ENCODE measurements at places on chromosomes 4 and X.

DNA sequence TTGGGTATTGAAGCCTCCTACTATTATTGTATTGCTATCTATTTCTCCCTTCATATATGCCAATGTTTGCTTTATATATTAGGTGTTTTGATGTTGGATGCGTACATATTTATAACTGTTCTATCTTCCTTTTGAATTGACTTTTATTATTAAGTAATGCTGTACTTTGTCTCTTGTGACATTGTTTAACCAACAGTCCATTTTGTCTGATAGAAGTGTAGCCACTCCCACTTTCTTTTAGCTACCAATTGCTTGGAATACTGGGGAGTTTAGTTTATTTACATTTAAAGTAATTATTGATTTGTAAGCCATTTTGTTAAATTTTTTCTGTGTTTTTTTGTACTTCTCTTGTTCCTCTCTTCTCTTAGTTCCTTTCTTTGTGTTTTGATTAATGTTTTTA lies 195.9 kb downstream of the GC start:
- no peak for DNase-seq

DNA sequence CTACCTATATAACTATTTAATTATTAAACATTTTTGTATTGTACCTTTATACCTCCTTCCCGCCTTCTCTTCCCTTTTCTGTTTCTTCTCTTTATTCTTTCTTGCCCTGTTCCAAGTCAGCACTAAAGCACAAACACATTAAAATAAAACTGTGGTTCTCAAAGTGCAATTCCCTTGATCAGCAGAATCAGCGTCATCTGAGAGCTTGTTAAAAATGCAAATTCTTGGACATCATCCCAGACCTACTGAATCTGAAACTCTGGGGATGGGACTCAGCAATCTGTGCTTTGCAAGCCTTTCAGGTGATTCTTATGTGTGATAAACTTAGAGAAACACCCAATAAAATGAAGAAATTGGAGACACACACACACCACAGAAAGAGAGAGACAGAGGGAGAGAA lies 178.4 kb upstream of the BMP3 start:
- DNase-seq, result no peak

GRCh38 chr4:45131020-45131419 lies 404.7 kb upstream of the GNPDA2 start:
- DNase-seq, result no peak

- DNase-seq, result peak; percentile 96
Observed at GRCh38 chrX:131704136-131704695, 160.3 kb downstream of the OR13H1 start.

GRCh38 chr4:139656614-139657486 lies 8.8 kb upstream of the MGST2 start:
- DNase-seq, result no peak

DNA sequence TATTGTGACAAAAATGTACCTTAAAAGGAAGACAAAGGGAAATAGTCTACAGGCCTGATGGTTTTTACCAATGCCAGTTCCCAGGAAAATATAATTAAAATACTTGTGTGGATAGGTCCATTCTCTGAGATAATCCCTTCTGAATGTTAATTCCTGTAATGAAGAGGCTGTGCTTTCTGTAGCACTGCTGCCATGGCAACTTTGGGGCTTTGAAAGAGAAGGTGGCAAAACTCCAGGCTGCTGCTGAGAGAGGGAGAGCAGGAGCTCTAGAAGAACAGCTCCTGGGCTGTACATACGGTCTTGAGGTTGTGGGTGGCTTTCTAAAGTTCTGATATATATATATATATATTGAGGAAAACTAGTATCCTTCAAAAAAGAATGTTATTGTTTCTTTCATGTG lies 125.4 kb downstream of the PDLIM5 start:
- no peak for DNase-seq

DNA sequence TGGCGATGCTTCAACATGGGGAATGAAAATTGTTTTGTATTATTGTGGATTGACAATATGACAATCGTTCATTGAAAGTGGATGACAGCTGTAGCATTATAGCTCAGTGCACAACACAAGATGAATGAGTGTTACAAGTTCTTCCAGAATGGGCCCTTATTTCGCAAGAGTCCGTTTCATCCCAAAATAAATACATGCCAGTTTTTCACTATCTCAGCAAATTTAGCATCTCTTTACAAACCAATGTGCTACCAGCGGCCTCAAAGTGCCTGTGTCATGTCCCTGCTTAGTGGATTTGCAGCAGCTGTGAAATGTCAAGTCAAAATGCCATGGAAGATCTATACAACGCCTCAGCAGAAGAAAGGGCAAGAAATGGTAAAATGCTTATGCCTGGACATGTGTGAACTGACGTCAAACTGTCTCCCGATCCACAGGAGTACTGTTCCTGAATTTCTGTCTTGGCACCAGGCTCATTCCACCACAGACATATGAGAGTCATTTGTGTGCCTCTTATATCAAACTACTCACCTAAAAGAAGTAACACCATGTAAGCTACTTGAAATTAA lies 109.6 kb downstream of the MAML3 start:
- no peak for DNase-seq

- no peak for DNase-seq
Observed at GRCh38 chrX:111515298-111515697, 3.9 kb downstream of the SERTM2 start.

DNA sequence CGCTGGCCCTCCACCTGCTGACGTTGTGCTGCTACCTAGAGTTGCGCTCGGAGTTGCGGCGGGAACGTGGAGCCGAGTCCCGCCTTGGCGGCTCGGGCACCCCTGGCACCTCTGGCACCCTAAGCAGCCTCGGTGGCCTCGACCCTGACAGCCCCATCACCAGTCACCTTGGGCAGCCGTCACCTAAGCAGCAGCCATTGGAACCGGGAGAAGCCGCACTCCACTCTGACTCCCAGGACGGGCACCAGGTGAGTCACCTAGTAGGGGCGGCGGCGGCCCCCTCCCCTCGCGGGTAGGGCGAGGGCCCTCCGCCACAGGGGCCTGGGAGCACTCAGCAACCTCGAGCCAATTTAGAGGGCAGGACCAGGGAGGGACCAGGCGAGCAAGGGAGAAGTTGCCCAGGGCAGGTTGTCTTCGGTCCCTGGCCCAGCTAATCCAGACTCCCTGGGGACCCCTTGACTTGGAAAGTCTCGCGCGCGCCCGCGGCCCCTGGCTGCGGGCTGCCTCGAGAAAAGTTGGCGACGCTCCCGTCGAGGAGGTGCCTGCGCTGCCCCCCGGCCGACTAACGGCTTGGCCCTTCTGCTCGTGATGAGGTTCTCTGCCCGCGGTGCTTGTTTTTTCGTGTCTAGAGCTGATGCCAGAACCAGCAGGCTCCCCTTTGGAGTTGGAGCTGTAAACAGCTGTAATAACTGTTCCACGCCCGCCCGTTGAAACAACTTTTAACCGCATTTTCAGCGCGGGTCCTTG lies 717 bp downstream of the EDA start:
- no peak for DNase-seq

- no peak for DNase-seq
Observed at GRCh38 chrX:18377796-18378195, 23.3 kb upstream of the SCML2 start.

- DNase-seq, result no peak
Observed at GRCh38 chrX:134735015-134735414, 76.7 kb upstream of the PLAC1 start.

- peak; percentile 41 for DNase-seq
Observed at GRCh38 chrX:84046403-84046984, 141.5 kb downstream of the RPS6KA6 start.

DNA sequence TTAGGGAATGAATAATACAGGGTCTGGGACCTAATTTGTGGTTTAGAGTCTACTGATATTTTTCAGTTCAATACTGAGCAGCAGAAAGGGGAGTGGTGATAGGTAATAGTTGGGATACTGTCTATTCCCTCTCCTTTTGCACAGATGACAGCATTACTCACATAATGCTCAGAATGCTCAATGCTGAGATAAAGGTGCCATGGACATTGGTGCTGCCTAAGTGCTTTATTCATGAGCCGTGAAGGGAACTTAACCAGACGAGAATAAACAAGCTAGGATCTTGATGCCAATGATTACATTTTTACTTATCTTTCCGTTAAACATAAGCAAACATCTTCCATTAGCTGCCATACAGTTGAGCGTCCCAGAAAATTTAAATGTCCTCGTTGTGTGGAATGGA lies 75.6 kb downstream of the STK32B start:
- no peak for DNase-seq

DNA sequence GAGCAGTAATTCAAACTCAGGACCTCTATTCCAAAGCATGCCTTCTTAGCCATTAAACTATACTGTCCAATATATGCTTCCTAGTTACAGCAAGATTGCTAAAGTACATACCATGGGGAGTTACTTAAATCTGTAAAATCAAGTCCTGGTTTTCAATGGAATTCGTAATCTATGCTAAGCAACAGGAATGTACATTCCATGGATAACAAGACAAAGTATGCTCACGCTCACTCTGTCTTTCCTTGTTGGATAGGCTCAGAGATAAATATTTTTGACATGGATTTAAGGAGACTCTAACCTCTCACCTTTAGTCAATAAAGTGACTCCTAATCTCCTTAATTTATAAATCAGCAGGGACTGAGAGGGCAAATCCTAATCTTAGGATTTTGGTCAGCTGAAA lies 47.3 kb upstream of the STK26 start:
- no peak for DNase-seq

DNA sequence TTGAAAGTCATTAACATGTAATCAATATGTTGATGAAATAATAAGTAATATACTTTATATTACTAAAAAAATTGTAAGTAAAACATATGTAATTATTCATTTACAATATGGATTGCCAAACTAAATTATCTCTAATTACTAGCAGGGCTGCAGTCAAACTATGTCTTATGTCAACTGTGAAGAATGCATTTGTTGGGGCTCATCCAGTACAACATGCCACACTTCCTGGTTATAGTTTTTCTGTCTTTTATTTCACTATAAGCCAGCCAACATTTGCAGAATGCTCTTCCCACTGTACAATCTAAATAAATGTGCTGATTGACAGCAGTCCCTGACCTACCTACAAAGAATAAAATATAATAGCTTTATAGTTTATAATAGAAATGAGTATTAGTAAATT lies 975.4 kb upstream of the NDST4 start:
- DNase-seq, result no peak

GRCh38 chr4:123158576-123158975 lies 236.2 kb upstream of the NUDT6 start:
- DNase-seq, result no peak

GRCh38 chrX:68693481-68694434 lies 46.3 kb downstream of the STARD8 start:
- peak; percentile 4 for DNase-seq

DNA sequence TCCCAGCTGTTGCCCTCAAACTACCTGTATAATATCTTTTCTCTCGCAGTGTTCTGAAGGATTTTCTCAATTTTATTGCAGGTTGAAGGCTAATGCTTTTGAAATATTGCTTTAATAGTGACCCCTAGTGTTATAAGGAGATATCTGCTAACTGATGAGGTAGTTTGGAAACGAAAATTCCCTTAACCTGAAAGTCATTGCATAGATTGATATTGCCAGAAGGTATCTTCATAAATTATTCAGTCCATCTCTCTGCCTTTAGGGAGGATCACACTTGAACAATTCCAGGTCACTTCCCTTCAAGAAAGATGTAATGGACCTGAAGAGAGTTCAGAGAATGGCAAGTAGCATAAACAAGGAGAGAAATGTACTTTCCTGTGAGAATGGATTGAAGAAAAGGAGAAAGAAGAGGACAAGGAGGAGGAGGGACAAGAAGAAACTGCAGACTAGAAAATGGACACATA lies 44.1 kb downstream of the TIGD4 start:
- no peak for DNase-seq

GRCh38 chr4:41148292-41148691 lies 66.0 kb downstream of the APBB2 start:
- no peak for DNase-seq

GRCh38 chrX:42269186-42269585 lies 345.8 kb upstream of the CASK start:
- DNase-seq, result no peak

GRCh38 chr4:142036795-142037583 lies 400.6 kb downstream of the IL15 start:
- DNase-seq, result no peak

- DNase-seq, result no peak
Observed at GRCh38 chrX:18891548-18891945, 92.4 kb downstream of the PHKA2 start.

DNA sequence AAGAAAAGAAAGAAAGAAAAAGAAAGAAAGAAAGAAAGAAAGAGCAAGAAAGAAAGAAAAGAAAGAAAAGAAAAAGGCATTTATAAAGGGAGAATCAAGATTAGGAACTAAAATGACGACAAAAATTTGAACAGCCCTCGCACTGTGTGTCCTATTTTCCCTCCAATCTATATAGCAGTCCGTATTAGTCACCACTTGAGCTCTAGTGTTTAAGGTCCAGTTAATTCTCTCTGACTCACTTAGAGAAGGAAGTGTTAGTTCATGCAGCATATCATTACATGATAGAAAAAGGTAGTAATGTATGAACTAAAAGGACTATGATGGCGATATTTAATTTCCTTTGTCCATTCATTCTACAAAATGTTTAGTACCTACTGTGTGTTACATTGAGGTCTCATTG lies 122.7 kb downstream of the CBLL2 start:
- no peak for DNase-seq

GRCh38 chr4:94339779-94340178 lies 2.9 kb downstream of the HPGDS start:
- DNase-seq, result no peak

GRCh38 chr4:148052448-148052847 lies 320.6 kb downstream of the ARHGAP10 start:
- peak; percentile 69 for DNase-seq

DNA sequence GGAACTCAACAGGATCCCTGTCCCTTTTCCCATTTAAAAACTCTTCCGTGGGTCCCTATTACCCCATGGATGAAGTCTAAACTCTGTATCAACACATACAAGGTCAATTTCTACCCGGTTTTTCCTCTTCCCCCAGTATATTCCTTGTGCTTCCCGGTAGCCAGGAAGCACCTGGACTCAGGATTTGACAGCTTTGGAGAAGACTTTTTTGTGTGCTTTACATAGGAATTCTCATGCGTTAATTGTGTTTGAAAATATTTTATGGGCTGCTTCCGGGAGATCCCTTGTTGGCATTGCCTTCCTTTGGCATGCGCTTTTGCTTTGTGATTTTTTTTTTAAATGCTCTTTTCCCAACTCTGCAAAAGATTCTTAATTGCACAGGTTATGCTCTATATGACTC lies 7.2 kb downstream of the SMS start:
- DNase-seq, result no peak

DNA sequence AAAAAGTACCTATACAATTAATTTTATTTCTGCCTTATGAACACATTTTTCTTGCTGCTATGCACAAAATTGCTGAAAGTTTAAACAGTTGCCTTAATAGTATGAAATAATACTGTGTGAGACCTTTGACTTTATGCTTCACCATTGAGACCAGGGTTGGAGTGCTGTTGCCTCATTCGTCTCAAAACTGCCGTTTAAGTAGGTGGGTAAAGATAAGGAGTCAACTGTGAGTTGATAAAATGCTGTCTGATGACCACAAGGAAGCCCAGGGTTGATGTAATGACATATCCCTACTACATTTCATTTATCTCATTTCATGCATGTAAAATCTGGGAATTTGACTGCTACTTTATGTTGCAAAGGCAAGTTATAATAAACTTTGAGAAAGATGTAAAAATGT lies 23.4 kb downstream of the STK26 start:
- DNase-seq, result no peak
